ENCODE measurements at places on chromosomes 12 and 14.

GRCh38 chr12:12819221-12819620 lies 6.1 kb downstream of the DDX47 start:
- no peak for DNase-seq

DNA sequence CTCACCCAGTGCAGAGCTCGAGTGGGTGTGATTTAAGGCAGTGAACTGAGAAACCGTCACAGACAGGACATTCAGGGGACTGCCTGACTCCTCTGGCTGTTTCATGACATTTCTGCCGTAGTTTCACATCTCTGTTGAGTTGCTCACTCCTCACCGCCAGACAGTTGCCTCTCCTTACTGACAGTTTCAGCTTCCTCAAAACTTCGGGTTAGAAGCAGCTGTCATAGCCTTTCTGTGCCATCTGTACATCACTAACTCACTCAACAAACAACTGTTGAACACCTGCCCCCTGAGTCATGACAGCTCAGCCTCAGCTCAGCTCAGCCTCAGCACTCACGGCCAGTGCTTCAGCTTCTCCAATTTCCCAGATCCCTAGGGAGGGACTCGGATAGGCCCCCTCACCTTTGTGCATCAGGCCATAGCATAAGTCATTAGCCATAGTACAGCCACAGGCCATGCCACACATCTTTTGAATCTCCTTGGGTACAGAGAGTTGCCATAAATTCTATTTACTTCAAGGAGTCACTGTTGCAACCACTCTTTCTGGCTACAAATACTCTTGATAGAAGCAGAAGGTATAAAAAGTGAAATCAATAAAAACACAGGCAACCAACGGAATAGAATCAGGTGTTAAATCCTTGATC lies 6.2 kb upstream of the SLC15A4 start:
- DNase-seq: no peak

- DNase-seq: no peak
Observed at GRCh38 chr12:127143020-127143419, 1124.0 kb upstream of the TMEM132C start.

GRCh38 chr14:79284621-79285020 lies 926.7 kb downstream of the DIO2 start:
- DNase-seq: no peak

GRCh38 chr12:95718006-95718431 lies 72.5 kb downstream of the NTN4 start:
- no peak for DNase-seq

DNA sequence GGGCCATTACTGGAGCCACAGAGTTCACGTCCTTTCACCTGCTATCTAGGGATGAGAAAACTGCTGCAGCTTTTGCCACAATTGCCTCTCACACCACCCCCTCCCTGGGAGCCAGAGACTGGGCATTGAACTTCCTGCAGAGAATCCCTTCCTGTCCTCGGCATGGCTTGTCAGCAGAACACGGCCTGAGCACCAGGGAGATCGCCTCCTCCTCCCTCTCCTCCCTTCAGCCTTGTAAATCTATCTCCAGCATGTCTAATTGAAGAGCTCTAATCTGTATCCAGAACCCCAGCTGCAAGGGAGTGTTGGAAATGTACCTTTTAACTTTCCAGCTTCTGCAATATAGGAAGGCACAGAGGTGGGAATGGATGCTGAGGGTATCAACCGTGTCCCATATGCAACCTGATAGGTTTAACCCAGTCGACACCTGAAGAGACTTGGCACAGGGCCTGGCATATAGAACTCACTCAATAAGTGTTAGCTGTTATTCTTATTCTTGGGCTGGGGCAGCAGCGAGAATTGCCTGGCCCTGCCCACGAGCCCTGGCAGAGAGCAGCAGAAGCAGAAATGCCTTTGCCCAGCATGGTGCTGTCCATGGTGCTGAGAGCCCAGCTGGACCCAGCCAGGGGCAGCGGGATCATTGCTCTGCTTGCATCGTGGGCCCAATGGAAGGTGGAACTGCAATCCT lies 26.8 kb downstream of the TMEM63C start:
- DNase-seq: peak; percentile 68

- no peak for DNase-seq
Observed at GRCh38 chr12:48482198-48482597, at the start of gene C12orf54. C12orf54 (plus strand) TSS chr12:48482498; CDS start chr12:48483297, 799 bp downstream.

GRCh38 chr12:15700595-15700994 lies 88.6 kb downstream of the EPS8 start:
- no peak for DNase-seq

GRCh38 chr12:92879698-92880322 lies 49.3 kb downstream of the EEA1 start:
- no peak for DNase-seq

Measured in thymus (tissue), 14 donors.